ENCODE measurements at places on chromosomes 3 and 15. TPM values are rescaled to one million over a fixed set of nuclear protein-coding genes. Genes with fewer than 3 reads are reported as not detected.

The ALS2CL gene
- total RNA-seq = 2.7 TPM

The TEX9 gene
- 4.1 TPM for total RNA-seq

The TRPM7 gene
- 44.9 TPM for total RNA-seq

The DLG1 gene
- 90.2 TPM for total RNA-seq

The SAMD7 gene
- total RNA-seq = not detected

The TUSC7 gene
- total RNA-seq = not detected

The MUC13 gene
- 0.13 TPM for total RNA-seq

The CERS3 gene
- total RNA-seq = not detected

The GABRR3 gene
- not detected for total RNA-seq

The CHRNA3 gene
- 0.31 TPM for total RNA-seq

The LSAMP gene
- total RNA-seq = 3.1 TPM

The SHC4 gene
- total RNA-seq = 0.10 TPM

The TCF12 gene
- total RNA-seq = 102 TPM

The SI gene
- total RNA-seq = not detected

The OR4M2 gene
- not detected for total RNA-seq

The DUOX2 gene
- total RNA-seq = 0.08 TPM

The IREB2 gene
- 71.7 TPM for total RNA-seq

The HYKK gene
- total RNA-seq = 19.8 TPM

The GHSR gene
- not detected for total RNA-seq

The GRM2 gene
- 0.21 TPM for total RNA-seq

The PLCH1 gene
- 0.03 TPM for total RNA-seq

The VEPH1 gene
- total RNA-seq = 0.51 TPM

The GOLGA6D gene
- total RNA-seq = not detected

The CX3CR1 gene
- total RNA-seq = not detected

The MORC1 gene
- not detected for total RNA-seq

The SLC9C1 gene
- not detected for total RNA-seq

The PAQR9 gene
- 0.36 TPM for total RNA-seq

The PLSCR5 gene
- not detected for total RNA-seq

The CILP gene
- total RNA-seq = 0.08 TPM

The P3H2 gene
- 82.2 TPM for total RNA-seq

The CPEB1 gene
- total RNA-seq = 19.5 TPM

The RYR3 gene
- not detected for total RNA-seq

The CCDC80 gene
- 0.64 TPM for total RNA-seq

The TP53BP1 gene
- total RNA-seq = 80.3 TPM

The FOXP1 gene
- total RNA-seq = 2.9 TPM

The TRIM71 gene
- 0.18 TPM for total RNA-seq

The FANCD2OS gene
- total RNA-seq = not detected

The RETNLB gene
- not detected for total RNA-seq

The CASR gene
- total RNA-seq = not detected

The ANKUB1 gene
- total RNA-seq = not detected

The CHAC1 gene
- total RNA-seq = 15.5 TPM

The P2RY13 gene
- total RNA-seq = not detected

The GCSAM gene
- total RNA-seq = 0.08 TPM

The MANF gene
- total RNA-seq = 69.9 TPM

The OCA2 gene
- 0.13 TPM for total RNA-seq

The OXTR gene
- total RNA-seq = 2.7 TPM

The CHCHD4 gene
- total RNA-seq = 13.8 TPM
